ENCODE measurements at places on chromosomes 12 and 14.
A peak's percentile ranks its signal among the peaks of the same experiment; 100 is the strongest.

- DNase-seq: no peak
Measured at GRCh38 chr12:30732954-30733637, 21.7 kb downstream of the CAPRIN2 start.

DNA sequence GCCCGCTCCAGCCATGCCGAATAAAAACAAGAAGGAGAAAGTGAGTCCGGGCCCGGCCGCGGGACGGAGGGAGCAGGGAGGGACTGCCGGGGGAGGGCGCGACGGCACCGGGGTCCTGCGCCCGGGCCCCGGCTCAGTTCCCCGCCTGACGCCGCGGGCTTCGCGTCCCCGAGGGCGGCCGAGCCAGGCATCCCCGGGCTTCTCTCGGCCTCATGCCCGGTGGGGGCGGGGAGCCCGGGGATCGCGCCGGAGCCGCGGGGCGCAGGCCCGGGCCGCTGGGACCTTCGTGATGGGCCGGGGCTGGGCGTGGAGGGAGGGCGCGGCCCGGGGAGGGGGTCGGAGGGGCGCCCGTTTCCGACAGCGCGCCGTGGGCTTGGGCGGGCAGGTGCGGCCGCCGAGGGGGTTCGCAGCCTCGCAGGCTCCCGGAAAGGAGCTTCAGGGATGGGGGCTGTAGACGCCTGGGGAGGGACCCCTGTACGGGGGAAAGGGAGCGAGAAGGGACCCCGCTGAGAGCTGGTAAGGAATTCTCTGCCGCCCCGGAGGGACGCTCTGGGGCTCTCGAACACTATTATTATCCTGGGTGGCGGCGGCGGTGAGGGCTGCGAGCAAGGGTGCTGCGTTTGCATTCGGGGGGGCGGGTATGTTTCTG is 496 bp downstream of the PPP2R5C start:
- peak; percentile 64 for DNase-seq

DNA sequence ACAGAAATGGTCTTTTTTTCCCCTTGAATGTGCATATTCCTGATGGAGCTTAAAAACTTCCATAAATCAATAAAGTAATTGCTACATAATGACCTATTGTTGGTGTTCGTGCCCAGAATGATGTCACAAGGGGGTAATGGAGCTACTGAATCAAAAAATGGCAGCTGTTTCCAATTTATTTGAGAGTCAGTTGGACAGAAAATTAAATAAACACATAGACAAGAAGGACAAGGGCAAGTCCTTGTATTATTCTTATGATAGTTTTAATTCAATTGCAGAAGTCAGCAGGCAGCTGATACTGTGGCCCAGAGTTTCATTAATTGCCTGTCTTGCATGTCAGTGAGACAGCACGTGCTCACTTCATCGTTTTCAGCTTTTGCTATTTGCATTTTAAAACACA is 473.5 kb downstream of the ETNK1 start:
- DNase-seq: no peak

DNA sequence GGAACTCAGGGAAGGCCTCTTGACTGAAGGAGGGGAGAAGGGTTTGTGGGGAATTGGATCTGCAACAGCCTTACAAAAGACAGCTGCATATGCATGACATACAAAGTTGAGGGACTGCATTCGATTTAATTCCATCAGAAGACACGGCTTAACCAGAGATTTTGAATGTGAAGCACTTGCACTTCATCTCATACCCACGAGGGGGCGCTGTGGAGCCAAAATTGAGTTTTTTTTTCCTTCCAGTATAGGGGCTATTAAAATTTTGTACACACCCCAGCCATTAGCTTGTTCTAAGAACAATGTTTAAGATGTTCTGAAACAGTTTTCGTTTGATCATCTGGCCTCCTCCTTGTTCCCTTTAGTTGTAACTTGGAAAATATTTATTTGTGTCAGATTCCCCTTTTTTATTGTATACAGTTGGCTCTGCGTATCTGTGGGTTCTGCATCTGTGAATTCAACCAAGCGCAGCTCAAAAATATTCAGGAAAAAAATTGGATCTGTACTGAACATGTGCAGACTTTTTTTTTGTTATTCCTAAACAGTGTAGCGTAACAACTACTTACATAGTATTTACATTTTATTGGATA is 1.6 kb downstream of the SUDS3 start:
- peak; percentile 80 for DNase-seq

- no peak for DNase-seq
Measured at GRCh38 chr12:46217541-46218321, 51.1 kb downstream of the SLC38A1 start.

- DNase-seq: no peak
Measured at GRCh38 chr14:103896578-103896977, 31.7 kb upstream of the TDRD9 start.

DNA sequence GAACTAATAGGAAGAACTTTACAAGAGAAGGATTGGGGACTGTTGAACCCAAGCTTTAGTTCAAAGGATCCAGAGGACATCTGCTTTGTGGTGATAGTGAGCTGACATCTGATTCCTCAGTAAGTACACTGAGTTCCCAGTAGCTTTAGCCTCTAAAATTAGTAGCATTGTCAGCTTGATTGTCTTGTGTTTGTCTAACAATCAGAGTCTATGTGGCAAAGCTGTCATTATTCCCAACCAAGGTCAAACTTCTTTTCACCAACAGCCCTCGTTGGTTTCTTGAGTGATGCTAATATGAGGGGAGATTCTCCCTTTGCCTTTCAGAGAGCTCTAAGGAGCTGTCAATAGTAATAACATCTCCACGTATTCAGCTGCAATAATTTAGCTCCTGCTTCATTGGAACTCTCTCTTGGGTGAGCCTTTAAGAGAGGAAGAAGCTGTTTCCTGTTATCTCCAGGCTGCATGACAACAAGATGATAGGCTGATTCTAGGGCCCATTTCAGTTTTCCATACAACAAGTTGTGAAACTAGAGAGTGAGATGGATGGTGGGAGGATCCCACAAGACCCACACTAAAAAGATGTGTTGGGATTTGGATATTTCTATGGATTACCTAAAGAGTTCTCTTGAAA is 46.7 kb downstream of the TGFB3 start:
- DNase-seq: no peak

GRCh38 chr14:72742118-72742837 is 151.6 kb downstream of the DPF3 start:
- no peak for DNase-seq

DNA sequence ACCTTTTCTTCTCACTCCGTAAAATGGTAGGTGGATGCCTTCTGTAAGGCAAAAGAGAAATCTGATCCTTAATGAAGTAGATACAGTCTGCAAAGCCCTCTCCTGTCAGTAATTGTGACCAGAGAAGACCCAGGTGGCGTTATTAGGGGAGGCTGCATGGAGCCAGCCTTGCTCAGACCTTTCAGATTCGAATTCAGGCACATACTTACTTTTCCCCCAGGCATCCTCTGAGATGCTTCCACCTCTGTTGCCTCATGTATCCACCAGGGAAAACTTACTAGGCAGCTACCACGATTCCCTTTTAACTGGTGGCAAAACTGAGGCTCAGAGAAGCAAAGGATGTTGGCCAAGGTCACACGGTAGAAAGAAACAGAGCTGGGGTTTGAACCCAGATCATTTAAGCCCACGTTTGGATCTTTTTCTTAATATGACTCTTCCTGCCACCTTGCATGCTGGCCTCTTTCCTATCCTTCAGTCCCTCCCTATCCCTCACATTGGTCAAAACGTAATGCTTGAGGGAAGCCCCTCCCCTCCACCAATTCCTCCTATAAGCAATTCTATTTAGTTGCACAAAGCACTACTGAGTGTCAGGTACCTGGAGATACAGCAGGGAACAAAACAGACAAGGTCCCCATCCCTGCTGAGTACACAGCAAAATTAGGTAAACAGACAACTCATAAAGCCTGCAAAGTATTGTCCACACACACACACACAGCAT is 179.4 kb downstream of the KSR2 start:
- DNase-seq: no peak

- DNase-seq: no peak
Measured at GRCh38 chr12:108613548-108613947, 15.7 kb upstream of the TMEM119 start.

DNA sequence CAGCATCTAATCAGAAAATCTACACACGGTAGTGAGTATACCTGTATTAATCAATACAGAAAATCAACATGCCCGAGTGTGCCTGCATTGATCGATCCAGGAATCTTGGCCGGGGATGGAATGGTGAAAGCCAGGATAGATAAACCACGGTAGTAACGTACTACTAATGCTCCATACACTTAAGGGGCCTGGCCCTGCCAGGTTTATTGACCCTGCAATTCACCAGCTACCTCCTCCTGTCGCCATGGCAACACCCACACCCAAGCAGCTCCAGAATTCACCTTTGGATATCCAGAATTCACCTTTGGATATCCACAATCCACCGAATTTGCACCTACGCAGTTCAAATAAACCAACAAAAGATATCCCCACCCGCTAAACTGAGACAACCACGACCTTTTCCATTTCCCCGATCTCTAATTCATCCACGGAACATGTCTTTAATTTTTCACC is 14.8 kb upstream of the CALM1 start:
- DNase-seq: peak; percentile 93

- DNase-seq: peak; percentile 95
Measured at GRCh38 chr12:105562199-105562971, 231.9 kb downstream of the C12orf75 start.

DNA sequence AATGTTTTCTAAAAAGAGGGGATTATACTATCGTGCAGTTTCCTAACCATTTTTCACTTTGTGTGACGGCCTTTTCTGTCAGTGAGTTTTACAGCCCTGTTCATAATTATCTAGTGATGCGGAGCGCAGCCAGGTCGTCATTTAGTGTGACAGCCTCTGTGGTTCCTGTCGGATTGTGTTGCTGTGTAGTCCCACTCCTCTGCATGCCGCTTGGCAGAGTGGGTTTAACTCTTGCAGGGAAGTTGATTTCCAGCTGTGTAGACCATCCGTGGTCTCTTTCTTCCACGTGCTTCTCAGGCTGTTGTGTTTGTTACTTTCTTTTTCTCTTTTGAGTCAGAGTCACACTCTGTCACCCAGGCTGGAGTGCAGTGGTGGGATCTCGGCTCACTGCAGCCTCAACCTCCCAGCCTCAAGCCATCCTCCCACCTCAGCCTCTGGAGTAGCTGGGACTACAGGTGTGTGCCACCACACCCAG is 8.6 kb downstream of the RAN start:
- DNase-seq: no peak

- DNase-seq: peak; percentile 80
Measured at GRCh38 chr12:121095544-121096198, 37.0 kb upstream of the P2RX7 start.

GRCh38 chr12:123289911-123290310 is 18.3 kb upstream of the CDK2AP1 start:
- no peak for DNase-seq

Measured in DMS53 (cell line).